ENCODE measurements at places on chromosomes 7 and 10.

DNA sequence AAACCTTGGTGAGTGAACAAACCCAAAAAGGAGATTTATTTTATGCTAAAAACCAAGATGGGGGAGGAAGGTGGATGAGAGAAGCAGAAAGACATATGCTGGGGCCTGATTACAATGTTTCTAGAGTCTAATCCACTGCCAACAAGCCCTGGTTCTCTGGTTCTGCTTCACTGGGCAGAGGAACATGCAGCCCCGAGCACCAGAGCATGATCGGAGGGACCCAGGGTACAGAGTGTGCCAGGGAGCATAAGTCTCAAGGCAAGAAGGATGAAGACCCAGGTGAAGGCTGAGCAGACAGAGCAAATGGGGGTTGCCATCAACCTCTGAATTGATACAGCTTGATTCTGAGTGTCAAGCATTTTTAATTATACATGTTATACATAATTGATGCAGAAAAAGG is 30.7 kb downstream of the SLC16A12 start:
- no peak for DNase-seq

GRCh38 chr7:42107484-42108240 is 129.3 kb downstream of the GLI3 start:
- DNase-seq = peak; percentile 89

DNA sequence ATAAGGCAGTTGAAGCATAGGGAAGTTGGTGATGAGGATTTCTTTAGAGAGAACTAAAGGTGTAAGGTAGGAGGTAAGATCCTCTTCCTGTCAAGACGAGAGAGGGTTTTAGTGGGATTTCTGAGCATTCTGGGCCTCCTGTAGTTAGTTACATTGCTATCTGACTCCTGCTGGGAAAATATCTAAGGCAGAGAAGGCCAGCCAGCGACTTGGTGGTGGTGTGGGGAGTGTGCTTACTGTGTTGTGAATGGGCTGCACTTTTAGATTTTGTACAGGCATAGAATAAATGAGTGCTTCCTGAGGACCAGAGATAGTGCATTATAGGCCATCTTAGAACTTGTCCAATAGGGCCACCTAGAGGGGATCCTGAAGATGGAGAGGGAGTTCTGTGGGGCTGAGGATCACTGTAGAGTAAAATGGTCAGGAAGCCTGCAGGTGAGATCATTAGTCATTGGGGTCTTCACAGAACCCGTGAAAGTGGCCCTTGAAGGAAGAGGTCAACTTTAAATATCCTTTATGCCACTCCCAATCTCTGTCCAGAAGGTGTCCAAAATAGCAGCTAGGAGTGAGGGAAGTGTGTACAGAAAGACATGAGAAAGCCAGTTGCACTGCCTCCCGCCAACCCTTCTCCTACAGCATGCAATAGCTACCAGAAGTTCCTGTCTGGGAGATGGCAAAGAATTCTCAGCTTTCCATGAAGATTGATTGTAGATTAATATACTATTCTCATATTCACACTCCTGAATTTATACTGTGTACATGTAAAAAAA is 266.6 kb downstream of the POLR1F start:
- DNase-seq = peak; percentile 76

DNA sequence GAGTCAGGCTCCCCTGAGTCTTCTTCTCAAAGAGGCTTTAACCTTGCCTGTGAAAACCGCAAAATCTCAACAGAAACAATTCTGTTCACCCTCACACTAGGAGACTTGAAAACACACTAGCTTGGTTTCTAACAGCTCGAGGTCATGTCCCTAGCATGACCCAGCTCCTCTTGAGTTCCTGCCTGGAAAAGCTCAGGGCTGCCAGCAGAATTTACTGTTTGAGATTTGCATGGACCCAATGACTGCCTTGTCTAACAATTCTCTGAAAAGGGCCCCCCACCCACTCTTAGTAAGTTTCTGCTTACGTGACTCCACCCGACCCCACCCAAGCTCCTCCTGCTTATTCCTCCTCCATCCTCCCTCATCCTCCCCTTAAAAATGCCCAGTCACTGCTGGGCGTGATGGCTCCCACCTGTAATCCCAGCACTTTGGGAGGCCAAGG is 85.1 kb upstream of the KMT2C start:
- DNase-seq = no peak

DNA sequence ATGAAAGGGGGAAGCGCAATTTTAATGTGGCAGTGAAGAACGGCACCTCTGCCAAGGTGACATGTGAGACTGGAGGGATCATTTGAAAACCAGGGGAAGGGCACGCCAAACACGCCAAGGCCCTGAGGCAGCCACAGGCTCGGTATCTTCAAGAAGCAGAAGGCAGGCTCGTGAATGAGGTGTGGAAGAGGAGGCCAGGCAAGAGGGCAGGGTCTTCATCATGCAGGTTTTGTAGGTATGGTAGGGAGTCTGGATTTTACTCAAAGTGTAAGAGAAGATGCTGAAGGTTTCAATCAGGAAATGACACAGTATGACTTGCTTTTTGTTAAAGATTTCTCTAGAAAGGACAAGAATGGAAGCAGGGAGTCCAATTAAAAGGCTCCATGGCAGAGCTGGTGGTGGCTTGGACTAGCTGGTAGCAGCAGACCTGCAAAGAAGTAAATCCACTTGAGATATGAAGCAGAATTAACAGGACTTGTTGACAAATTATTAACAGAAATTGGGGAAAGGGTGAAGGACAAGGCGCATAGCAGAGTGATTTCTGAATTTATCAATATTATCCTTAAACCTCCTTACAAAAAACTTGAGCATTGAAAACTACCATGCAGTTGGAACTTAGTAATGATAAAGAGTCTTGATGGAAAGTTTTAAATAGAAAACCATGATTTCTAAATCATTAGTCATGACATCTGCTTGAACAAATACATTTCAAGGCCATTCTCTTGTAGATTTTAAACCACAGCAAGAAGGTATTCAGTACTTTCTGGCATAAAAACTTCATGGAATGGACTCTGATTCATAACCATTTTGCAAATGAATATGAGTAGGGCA is 70.4 kb downstream of the COA1 start:
- DNase-seq = peak; percentile 92

DNA sequence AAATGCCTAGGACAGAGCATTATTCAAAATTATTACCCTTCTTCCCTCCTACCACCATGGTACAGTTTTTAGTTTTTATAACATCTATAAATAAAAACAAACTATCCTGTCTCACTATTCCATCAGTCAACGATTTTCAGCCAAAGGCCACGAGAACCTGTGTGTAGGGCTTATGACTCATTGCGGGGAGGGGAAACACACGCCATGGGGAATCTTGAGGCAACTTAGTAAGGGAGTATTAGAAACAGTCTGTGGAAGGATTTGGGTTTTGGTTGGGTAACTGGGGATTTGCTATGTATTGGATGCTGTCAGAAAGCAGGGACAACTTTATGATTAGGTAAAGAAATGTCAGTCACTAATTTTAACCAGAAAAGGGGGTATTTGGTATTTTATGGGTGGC is 14.7 kb downstream of the GPR141 start:
- DNase-seq = no peak

DNA sequence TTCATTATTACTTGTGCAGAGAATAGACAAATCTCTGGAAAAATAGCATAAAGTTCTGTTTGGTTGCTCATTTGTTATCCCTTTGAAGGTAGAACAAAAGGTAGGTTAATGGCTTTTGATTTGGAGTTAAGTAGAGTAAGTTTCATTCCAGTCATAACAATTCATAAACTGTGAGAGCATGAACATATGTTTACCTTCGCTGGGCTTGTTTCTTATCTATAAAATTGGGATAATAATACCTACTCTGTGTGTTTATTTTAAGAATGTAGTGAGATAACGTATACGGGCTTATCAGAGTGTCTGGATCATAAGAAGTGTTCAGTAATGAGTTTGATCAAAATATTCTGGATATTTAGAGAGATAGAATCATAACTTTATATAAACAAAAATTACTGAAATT is 155.4 kb downstream of the SEMA3D start:
- DNase-seq = no peak

DNA sequence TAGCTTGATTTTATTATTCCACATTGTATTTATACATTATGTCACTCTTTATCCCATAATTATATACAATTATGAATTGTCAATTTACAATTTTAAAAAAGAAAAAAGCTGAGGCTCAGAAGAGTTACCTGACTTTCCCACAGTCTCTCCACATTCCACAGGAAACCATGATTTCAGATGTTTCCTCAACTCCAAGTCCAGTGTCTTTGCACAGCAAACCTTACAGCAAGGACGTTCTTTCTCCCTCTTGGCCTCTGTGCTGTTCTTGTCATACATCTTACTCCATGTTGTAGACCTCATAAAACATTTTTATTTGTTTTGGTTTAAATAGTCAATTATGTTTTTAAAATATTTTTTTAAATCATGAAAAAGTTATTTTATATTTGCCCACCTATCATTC is 34.9 kb upstream of the GRB10 start:
- no peak for DNase-seq

DNA sequence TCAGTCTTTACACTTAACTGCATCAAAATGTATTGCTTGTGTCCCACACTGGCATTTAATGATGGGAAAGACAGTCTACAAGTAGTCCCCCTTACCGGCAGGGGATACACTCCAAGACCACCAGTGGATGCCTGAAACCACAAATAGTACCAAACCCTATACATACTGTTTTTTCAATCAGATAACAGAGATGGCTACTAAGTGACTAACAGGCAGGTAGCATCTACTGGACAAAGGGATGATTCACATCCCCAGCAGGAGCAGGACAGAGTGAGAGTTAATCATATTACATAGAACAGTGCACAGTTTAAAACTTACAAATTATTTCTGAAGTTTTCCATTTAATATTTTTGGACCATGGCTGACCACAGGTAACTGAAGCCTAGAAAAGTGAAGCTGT is 13.2 kb downstream of the TMEM243 start:
- no peak for DNase-seq

DNA sequence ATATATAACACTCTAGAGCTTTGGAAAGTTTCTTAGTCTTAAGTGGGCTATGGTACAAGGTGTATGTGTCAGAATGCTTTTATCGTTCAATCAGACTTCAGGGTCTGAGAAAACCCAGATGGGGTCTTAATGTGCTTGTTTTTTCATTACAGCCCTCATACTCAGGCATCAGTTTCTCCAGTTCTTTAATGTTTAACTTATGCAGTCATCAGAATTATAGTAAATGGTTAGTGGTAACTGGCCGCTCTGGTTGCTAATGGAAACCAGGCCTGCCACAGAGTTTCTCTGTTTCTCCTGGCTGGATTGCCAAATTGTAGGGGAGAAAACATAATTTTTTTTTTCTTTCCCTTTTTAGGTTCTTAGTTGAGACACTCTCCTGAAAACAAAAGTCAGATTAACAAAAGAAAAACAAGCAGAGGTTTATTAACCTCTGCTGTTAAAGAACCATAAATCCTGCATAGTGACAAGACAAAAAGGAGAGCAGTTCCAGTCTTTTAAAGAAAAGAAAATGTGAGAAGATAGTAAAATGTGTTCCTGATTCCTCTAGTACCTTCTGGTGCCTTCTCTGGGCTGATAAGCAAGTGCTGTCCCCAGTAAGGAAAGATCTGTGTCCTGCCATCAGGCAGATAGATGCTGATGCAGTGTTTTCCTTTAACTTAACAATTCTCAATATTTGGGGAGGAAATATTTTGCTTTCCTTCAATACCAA is 21.5 kb upstream of the GHITM start:
- DNase-seq = no peak

DNA sequence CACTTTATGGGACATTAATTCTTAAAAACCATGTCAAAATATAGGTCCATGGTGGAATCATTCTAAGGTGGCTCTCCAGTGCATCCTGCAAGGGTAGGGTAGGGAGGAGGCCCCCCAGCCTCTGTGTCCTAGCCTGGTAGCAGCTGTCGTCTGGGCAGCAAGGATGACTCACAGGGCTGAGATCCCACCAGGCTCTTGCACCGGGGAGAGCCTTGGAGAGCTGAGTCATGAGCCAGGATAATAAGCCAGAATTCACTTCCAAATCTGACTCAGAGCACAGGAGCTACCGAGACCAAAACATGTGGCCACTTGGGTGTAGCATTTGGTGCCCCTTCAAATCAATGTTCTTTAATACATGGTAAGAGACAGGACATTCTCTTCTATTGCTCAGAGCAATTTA is 298.5 kb downstream of the NEBL start:
- DNase-seq = peak; percentile 93

DNA sequence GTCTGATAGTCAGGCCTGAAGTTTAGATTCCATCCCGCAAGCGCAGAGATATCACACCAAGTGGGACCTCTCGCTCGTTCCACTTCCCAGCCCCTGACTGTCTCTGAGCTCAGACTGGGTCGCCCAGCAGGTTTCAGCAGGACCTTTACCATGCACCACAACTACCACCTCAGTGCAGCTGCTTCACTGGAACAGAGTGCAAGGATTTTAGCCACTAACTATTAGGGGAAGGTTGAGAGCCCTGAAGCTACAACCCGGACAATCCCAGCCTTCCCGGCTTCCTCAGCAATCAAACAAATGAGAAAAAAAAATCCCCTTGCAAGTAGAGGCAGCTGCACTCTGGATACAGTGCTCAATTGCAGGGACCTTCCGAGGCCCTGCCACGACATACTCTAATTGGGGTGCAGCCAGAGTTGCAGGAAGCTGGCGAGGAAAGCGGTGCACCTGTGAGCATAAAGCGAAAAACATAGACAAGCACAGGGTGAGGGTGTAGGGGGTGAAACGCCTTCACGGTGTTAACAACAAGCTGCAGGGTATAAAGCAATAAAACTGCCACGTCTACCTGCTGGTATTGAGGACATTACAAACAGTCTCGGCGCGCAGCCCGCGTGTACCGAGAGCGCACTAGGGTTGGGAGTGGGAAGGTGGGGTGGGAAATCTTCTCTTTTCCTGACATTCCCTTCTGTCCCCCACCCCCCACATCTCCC is 2.6 kb upstream of the DLX6 start:
- no peak for DNase-seq

- DNase-seq = no peak
Measured at GRCh38 chr7:1024876-1025742, 19.2 kb upstream of the GPR146 start.

DNA sequence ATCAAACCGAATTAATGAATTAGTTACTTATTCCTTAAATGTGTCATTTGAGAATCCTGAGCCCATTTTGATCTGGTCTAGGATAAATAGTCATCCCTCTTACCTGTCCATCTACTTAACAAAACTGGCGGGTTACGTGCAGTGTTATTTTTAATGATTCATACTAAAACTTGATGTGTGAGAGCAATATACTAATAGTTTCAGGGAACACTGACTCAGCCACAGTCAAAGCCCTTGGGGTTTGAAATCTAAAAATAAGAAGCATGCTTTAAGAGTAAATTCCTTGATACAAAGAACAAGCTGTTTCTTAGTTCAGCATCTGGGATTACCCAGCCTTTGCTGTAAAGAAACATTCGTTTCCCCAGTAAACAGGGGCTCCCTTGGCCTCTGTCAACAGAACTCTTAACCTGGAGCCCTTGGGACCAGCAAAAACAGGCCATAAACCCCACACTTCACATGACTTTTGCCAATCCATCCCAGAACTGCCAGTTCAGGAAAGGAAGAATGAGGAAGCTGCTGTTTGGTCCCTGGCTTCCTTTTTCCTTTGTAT is 370.6 kb upstream of the IGFBP3 start:
- peak; percentile 90 for DNase-seq

DNA sequence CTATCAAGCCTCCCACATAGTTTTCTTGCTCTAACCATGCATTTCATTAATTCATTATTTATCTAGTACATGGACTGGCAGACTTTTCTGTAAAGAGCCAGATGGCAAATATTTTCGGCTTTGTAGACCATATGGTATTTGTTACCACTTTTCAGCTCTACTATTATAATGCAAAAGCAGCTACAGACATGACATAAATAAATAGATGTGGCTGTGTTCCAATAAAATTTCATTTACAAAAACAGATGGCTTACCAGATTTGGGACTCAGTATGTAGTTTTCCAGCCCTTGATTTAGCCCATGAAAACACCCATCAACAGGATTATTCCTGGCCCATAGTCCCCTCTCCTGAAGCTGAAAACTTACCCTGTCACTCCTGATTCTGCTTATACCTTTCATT is 32.1 kb downstream of the PLCE1 start:
- DNase-seq = no peak
